ENCODE measurements at places on chromosomes 12 and 14.
A peak's percentile ranks its signal among the peaks of the same experiment; 100 is the strongest.

- DNase-seq, result no peak
Observed at GRCh38 chr14:22180045-22180444, 409.0 kb downstream of the DAD1 start.

DNA sequence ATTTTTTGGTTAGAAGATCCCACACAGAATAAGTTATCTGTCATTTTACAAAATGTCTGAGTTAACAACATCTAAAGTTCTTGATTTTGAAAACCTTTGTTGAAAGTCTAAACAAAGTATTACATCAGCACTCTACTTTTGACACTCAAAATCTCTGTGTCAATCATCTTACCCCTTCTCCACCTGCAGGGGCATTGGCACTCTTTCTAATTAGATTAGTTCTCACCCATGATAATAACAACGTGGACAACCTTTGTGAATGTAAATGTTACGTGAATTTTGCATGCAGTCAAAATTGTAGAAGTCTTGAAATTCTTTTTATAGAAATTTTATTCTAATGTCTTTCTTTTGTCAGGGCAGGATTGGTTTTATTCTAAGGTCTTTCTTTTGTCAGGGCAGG is 33.5 kb upstream of the PPFIA2 start:
- DNase-seq, result no peak

- peak; percentile 28 for DNase-seq
Observed at GRCh38 chr14:90275820-90276219, 19.5 kb downstream of the PSMC1 start.

DNA sequence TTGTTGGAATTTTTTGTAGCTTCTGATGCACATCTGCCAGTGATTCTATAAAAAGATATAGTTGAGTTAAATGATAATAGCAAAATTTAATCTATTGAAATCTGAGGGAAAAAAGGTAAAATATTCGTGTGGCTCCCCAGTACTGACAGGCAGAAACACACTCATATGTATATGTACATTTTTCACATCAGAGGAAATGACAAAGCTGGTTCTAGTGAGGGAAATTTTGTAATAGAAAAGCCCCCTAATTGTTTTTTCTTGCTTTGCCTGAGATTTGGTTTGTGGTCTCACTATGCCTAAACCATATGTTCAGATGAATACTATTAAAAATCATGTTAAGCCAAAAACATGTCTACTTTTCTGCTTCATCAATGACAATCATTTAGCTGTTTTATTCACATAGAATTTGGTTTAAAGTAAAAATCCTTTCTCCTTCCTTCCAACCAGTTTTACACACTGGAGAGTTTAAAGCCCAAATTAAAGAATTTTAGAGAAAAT is 203.5 kb downstream of the ANO6 start:
- no peak for DNase-seq

DNA sequence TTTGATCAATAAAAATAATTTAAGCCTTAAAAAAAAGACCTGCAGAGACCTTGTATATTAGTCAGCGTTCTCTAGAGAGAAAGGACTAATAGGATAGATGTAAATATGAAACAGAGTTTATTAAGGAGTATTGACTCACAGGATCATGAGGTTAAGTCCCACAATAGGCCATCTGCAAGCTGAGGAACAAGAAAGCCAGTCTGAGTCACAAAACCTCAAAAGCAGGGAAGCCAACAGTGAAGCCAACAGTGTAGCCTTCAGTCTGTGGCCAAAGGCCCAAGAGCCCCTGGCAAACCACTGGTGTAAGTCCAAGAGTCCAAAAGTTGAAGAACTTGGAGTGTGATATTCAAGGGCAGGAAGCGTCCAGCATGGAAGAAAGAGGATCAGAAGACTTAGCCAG is 66.3 kb downstream of the TBX5 start:
- DNase-seq, result no peak

DNA sequence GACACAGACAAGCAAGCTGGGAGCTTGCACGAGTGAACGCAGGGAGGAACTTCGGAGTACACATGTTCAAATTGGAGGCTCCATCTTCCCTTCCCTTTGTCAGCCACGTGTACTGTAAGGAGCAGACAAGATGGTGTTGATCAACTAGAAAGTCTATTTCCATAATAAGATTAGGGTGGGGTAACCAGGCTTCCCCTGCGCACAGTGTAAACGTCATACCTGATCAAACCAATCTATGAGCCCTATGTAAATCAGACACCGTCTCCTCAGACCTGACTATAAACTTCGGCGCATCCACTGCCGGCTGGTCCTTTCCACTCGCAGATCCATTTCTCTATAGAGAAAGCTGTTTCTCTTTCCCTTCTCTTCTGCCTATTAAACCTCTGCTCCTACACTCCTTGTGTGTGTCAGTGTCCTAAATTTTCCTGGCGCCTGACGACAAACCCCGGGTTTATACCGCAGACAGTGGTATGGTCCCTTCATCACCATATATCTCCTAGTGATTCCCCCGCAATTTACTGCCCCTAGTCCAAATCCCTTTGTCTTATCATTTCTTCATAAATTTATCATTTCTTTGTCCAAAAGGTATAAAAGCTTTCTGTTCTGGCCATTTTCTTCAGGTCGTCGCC is 7.5 kb upstream of the ETFBKMT start:
- no peak for DNase-seq

GRCh38 chr12:6452245-6452943 is 552 bp downstream of the TAPBPL start:
- DNase-seq, result peak; percentile 39

- DNase-seq, result no peak
Observed at GRCh38 chr14:56170028-56170427, 51.8 kb downstream of the PELI2 start.

DNA sequence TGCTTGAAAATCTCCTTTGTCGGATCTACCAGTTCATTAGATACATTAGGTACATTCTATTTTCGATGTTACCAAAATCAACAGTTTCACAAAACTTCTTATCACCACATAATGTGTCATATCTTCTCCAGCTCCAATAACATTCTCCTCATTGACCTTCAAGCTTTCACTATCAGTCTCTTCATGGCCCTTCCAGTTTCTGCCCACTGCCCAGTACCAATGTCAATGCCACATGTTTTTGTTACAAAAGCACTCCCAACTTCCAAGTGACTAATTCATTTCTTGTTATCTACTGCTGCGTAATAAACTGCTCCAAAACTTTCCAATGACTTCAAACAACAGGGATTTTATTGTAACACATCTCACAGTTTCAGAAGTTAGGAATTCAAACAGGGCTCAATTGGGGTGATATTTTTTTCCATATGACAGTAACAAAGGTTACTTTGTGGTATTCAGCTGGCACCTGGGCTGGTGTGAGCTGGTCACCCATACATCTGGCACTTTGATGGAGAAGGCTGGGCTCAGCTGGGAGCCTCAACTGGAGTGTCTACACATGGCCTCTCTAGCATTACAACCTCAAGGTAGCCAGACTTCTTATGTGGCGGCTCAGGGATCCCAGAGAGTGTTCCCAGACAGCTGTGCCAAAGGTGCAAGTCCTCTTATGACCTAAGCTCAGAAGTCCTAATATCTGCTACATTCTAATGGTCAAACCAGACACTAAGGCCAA is 6.1 kb downstream of the OR5AU1 start:
- no peak for DNase-seq

DNA sequence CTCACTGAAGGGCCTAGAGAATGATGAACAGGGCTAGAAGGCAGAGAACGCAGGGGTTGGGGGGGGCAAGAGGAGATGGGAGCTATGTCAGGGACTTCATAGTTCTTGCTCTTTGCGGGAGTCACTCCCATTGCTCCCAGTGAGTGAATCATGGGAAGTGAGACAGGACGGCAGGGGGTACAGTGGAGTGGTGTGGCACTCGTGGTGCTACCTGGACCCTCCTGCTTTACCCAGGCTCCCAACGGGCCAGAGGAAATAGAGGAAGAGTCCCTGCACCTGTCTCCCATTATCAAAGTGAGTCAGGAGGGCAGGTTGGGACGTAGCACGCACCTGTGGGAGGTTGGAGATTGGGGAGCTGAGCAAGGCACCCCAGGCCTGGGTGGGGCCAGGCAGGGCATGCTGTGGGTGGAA is 1.3 kb upstream of the KRT8 start:
- DNase-seq, result no peak

DNA sequence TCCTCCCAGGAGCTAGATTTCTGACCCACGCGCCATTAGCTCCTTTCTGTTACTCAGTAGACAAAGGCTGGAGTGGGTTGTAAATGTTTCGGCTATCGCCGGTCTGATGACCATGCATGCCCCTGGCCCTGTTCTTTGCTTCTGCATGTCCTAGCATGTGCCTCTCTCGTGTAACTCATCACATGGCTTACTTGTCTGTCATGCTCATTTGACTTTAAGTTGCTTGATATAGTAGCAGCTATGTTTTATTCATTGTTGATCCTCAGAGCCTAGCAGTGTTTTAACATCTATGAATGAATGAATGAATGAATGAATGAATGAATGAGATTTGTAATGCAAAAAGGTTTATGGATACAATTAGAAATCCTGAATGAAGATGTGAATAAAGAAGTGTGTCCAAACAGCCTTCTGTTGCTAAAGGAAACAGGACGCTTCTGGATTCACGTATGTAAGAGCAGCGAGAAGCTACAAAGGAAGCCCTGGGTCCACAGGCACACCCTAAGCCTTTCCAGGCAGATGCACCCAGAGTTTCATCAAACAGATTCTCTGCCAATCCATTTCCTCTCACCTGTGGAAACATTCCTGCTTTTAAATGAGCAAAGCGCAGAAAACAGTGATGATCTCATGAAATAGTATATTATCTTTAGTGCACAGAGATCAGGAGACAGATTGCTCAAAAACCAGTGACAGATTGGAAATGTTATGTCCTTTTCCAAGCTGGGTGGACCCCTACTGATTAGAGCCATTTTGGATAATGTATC is 3.4 kb downstream of the GSG1 start:
- DNase-seq, result no peak

- DNase-seq, result no peak
Observed at GRCh38 chr14:84025106-84026012, 1504.6 kb upstream of the FLRT2 start.

Data from stimulated activated CD4-positive, alpha-beta T cell treated with anti-CD3 and anti-CD28 coated beads, Interleukin-2, amount 100 ng/mL, for 24 hours (primary cell).